Prostate gland (tissue), 2 donors: ENCODE measurements at places on chromosomes 16 and 17. TPM values are rescaled to one million over a fixed set of nuclear protein-coding genes. Genes with fewer than 3 reads are reported as not detected.

The KCNH6 gene
- 22.4 TPM for total RNA-seq

The TBC1D3I gene
- not detected for total RNA-seq

The RNF157 gene
- total RNA-seq = 1.6 TPM

The HBQ1 gene
- total RNA-seq = not detected
